ENCODE measurements at places on chromosomes 1 and 21.

- DNase-seq = no peak
These were observed 858 bp downstream of the LACTBL1 start for GRCh38 chr1:22971611-22972405.

DNA sequence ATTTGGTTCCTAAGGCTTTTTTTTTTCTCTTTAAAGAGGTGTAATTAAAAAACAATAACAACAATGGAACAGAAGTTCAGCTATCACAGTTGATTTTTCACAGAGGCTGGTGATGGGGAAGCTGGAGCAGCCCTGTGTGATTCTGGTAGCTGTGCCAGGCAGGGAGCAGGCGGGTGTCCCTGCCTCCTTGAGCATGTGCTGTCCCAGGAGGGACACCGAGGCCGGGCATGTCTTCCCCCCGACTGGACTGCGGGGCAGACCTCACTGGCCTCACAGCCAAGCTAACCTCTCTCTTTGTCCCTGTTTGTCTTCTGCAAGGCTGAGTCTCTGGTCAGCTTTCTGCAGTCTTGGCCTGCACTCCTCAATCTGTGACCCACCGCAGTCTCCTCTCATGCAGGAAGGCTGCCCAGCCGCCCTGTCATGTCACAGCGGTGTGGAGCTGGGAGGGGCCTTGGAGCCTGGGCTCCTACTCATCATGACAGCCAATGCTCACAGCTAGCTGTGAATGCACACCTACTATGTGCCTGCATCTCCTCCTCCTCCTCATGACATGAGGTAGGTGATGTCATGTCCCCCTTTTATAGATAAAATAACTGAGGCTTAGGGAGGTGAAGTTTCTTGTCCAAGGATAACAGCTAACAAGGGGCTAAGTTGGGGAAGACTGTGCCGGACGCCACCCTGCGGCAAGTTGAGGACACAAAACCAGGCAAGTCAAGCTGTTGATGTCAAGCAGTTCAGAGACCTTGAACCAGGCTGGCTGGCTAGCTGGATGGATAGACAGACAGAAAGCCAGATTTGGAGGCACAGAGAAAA lies 10.3 kb upstream of the ACTL8 start:
- no peak for DNase-seq

GRCh38 chr1:48678710-48679505 lies 97.8 kb downstream of the BEND5 start:
- no peak for DNase-seq

GRCh38 chr1:8166406-8166805 lies 140.3 kb upstream of the ERRFI1 start:
- DNase-seq = no peak

DNA sequence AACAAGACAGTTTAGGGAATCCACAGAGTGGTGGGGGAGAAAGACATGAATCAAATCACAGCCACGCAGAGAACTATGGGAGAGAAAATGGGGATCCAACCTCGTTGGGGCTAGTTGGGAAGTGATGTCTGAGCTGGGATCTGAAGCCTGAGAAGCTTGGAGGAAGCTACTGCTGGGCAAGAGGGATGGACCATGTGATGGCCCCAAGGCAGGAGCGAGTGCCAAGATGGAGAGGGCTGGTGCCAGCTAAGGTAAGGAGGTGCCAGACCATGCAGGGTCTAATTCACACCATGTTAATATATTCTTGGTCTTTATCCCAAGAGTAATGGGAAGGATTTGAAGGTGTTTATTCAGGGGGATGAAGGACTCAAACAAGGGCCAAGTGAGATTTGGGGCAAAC lies 18.2 kb upstream of the TCEA3 start:
- DNase-seq = no peak

DNA sequence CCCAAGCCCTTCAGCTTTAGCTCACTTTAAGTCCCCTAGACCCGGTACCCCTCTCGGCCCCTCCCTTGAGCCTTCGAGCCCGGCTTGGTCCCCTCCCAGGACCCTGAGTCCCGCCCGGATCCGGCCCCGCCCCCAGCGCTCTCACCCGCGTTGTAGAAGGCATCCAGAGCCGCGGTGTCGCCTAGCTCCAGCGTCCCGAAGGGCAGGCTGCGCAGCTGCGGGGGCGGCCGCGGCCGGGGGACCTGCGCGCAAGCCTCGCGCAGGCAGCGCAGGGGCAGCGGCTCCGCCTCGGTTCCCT lies 699 bp downstream of the MAP3K6 start:
- peak; percentile 9 for DNase-seq

GRCh38 chr1:6427441-6428390 lies 3.1 kb downstream of the ESPN start:
- no peak for DNase-seq

Data from KG1 (cell line).